ENCODE measurements at places on chromosomes 4 and X. TPM values are rescaled to one million over a fixed set of nuclear protein-coding genes. Genes with fewer than 3 reads are reported as not detected.

GRCh38 chrX:46260499-46260898 lies 284.7 kb downstream of the ZNF674 start:
- peak; percentile 98 for DNase-seq

The PAGE1 gene
- total RNA-seq: not detected

The LRP2BP gene
- total RNA-seq: 0.14 TPM

DNA sequence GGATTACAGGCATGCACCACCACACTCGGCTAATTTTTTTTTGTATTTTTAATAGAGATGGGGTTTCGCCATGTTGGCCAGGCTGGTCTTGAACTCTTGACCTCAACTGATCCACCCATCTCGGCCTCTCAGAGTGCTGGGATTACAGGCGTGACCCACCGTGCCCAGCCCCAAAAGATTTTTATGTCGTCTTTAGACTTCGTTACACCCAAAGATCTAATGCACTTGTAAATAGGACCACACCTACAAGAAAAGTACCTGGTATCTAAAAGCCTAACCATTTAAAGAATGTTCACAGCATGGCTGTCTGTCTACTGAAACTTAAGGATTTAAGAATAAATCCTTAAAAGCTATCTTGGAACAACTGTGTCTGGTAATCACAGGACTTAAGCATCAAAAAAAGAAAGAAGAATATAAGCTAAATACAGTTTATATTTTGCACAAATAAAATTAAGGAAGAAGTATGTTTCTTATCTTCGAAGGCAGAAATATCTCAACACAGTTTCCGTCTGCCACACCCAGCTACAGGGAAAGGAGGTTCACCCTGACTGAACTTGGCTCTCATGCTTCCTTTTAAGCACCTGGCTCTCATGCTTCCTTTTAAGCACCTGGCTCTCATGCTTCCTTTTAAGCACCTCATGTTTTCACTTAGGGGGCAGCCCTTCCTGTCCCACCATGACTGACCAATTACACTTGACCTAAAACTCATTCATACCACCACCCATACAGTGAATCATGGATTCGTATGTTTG lies 92.0 kb upstream of the STS start:
- no peak for DNase-seq

- no peak for DNase-seq
Observed at GRCh38 chrX:110915111-110915510, 119.5 kb upstream of the CHRDL1 start.

The REELD1 gene
- not detected for total RNA-seq

The SPANXA1 gene
- not detected for total RNA-seq

The EREG gene
- total RNA-seq: 29.1 TPM

DNA sequence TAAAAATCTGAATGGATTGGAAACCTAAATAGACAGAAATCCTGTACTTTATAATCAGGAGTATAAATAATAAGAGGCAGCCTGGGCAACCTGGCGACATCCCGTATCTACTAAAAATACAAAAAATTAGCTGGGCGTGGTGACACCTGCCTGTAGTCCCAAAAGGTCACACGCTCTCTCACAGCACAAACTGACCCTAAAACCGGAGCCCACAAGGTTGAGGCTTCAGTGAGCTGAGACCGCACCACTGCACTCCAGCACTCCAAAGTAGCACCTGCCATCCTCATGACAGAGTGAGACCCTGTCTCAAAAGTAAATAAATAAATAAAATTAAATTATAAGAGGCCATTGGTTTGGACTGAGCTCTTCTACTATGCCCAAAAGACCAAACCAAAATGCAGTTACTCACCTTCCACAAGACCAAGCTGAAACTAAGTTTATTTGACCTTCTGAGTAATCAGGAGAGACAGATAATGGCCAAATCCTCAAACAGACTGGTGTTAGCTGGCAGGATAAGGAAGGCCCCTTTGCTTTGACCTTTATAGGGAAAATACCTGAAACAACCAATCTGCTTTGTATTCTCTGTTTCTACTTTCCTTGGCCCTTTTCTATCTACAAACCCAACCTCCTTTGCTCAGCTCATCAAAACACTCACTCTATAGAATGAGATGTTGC lies 3.2 kb upstream of the GRSF1 start:
- DNase-seq: no peak

GRCh38 chr4:95548738-95549245 lies at the start of gene UNC5C:
Gene UNC5C, minus strand, starts transcription at chr4:95548973.
- DNase-seq: no peak

Data from foreskin keratinocyte (primary cell).